ENCODE measurements at places on chromosomes 5 and 9.

DNA sequence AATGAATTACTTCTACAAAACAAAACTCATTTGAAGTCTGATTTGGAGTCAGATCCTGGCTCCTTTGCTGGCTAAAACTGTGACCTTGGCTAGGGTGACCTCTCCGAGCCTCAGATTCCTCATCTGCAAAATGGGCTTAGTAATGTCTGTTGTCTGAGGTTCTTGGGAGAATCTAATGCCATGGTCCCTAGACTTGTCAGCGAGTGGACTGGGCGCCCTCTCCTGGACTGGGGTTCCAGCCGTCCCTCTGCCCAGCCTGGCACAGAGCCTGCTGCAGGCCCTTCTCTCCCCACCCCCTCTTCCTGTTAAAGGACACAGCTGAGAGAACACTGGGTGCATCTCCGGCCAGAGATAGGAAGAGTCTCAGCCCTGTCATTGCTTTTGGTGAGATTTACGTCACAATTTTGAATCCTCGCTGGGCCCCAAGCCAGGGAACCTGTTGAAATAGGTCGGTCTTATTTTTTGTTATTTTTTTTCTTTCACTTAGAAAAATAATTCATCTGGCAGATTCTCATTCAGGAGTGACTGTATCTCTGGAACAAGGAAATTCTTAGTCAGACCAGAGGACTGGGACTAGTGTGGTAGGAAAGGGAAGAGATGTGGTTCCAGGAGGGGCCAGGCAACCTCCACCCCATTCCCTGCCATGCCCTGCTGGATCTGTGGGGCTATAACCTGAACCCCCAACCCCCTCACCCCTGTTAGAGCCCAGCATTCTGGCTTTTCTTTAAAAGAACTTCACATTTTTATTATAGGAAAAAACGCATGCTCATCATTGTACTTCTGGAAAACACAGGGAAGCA, 48.2 kb upstream of the RPL26L1 start:
- no peak for DNase-seq

DNA sequence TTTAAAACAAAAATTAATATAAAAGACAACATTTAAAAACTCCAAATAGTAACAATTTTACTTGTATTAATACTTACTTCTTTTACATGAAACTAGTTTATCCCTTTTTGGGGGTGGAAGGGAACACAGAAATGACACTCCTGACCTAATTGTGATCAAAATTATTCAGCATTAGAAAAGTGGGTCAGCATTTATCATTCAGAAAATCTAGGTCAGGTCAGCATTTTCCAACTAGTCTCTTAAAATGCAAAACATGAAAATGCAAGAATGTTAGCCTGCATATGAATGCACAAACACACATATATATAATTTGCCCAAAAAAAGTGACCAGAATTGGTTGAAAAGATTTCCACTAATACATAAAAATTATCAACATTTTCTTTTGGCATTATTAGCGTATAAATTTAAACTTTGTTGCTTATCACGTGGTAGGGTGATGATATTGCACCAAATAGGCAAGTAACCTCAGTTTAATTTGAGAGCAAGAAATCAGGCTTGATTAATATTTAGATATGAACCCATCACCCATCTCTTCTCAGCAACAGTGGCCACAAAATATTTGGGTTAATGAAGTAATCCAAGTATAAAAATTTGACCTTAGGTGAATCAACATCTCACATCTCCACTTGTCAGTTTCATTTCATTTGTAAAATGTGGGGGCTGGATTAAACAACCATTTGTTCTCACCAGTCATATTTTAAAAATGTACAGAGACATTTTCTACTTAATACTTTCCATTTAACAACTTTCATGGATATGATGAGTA, 5.7 kb downstream of the TMEM167A start:
- DNase-seq, result no peak

GRCh38 chr5:115601701-115602590, at the start of gene TICAM2:
Gene TICAM2 (minus strand): TSS chr5:115602479. CDS start chr5:115581256, 21,223 bp downstream.
- peak; percentile 4 for DNase-seq

DNA sequence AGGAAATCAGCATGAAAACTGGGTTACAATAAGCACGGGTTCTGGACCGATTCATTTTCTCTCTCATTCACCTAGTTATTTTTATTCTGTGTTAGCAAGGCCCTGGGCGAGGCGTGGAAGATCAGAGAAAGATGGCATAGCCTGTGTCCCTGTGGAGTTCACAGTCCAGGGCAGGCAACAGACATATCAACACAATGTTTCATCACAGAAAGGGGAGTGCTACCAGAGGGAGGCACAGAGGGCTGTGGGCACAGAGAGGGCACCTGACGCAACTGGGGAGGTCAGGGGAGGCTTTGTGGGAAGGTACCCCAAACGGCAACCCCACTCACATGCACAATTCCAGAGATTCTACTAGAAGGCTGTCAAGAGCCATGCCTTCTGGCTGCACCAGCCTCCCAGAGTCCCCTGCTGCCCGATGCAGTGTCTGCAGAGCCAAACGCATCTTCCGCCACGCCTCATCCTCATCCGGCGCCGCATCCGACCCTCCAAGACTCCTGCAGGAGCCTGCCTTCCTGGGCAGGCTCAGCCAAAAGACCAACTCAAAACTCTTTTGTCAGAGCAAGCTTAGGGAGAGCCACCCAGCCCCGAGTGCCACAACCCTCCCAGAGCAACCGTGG, 1.4 kb downstream of the FAM193B start:
- no peak for DNase-seq

DNA sequence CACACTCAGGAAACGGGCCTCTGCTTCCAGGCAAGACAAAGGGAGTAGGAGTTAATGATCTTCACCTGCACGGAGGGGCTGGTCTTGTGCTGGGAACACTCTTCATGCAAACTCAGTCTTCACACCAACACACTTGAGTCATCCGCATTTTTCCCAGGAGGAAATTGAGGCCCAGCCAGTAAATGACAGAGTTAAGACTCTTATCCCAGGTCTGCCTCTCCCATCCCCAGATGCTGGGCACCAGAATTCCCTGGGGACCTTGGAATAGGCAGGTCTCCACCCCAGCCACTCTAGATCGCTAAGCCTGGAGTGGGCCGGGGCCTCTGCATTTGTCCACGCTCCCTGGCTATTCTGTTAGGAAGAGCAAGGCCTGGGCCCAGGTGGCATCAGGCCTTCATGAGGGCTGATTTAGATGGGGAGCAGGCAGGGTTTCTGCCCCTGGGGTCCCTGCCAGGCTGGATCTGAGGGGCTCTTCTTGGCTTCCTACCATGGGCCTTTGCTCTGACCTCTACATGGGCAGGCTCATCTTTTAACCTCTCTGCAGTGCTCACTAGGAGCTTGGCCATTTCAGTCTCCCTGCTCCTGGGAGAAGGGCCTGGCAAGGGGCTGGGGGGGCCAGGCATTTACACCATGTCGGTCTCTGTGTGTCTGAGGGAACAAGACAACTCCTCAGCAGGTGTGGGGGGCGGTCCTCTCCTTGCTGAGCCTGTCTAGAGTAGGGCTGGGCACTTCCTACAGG, 77.3 kb downstream of the AMBP start:
- no peak for DNase-seq

- DNase-seq, result peak; percentile 64
Observed at GRCh38 chr9:126722252-126722921, 82.5 kb upstream of the ZBTB43 start.

GRCh38 chr9:78316166-78316892, 19.4 kb downstream of the PSAT1 start:
- no peak for DNase-seq

DNA sequence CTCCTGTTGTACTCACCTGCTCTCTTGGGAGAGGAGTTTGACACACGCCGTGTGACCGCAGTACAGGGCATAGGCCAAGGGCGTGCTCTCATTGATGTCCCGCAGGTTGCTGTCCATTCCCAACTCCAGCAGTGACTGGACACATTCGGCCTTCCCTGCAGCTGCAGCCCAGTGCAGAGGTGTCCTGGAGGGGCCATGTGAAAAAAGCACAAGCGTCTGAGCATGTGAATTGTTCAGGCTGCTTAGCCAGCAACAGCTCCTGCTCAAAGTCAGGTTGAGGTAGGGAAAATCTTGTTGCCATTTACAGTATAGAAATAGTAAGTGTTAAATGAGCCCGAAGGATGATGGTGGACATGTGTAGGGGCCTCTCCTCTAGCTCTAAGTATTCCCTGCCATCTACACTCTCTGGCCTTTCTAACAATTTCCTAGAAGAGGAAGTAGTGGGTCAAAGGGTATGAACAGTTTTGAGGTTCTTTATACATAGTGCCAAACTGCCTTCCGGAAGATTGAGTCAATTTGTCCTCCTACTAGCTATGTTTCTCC, 116.5 kb downstream of the ANKRD55 start:
- DNase-seq, result no peak

DNA sequence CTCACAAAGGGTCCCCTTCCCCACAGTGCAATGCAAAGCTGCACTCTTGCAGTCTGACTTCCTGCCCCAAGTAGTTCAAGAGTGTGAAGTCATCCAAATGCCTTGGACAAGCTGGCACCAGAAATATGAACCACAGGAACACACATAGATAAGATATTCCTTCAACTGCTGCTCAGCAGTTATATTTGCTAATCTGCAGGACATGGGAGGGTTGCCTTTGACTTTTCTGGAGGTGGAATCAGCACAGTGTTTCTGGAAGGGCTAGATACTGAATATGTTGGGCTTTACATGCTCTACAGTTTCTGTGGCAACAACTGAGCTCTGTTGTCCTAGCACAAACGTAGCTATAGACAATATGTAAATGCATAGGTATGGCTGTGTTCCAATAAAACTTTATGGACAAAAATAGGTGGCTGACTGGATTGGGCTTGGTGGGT, 96.7 kb upstream of the PCA3 start:
- no peak for DNase-seq

GRCh38 chr9:120712539-120713031, 1.7 kb downstream of the MEGF9 start:
- DNase-seq, result no peak

DNA sequence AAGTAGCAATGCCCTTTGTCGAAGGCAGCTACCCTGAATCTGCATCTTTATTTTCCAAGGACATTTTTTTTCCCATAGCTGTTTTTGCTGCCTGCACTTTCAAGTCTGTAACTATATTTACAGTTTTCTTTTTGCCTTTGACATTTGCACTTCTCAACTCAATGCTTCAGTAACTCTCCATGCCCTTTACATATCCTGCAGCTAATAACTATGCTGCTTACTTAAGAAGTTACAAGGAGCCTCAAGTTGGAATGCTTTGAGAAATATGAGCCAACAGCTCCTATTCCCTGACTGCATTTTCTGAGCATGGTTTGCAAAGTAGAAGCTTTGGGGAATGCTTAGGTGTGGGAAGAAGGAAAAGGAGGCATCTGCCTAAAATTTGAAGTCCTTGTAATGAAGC, 194.8 kb upstream of the TRPC7 start:
- DNase-seq, result no peak

GRCh38 chr5:174943785-174944184, 219.4 kb downstream of the MSX2 start:
- DNase-seq, result no peak

DNA sequence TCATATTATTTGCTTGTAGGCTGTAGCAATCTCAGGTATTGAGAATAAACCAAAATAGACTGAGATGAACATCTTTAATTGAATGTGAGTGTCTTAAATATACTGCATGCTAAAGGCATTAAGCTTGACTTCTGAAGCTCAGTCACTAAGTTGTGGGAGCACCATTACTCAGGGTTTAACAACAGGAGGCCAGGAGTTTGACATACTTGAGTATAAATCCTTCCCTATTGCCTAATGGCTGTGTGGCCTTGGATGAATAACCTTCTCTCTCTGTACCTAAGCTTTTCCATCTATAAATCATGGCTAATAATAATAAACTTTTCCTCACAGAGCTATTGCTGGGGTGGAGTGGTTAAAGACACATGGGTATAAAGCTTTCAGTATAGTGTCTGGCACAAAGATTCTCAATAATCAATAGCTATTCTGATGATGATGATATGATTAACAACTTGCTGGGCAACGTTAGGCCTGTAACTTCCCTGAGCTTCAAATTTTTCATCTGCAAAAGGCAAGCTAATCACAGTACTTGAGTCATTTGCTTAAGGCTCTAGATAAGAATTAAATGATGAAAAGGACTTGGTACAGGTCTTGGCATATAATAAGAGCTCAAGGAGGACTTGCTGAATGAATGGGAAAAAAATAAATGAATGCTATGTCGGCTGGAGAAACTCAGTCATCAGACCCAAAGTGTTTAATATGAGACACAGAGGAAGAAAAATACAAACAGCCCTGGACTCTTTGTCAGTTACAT, 174.0 kb upstream of the IL12B start:
- DNase-seq, result no peak

All from NCI-H345 (cell line).